ENCODE measurements at places on chromosomes 5 and 9.

DNA sequence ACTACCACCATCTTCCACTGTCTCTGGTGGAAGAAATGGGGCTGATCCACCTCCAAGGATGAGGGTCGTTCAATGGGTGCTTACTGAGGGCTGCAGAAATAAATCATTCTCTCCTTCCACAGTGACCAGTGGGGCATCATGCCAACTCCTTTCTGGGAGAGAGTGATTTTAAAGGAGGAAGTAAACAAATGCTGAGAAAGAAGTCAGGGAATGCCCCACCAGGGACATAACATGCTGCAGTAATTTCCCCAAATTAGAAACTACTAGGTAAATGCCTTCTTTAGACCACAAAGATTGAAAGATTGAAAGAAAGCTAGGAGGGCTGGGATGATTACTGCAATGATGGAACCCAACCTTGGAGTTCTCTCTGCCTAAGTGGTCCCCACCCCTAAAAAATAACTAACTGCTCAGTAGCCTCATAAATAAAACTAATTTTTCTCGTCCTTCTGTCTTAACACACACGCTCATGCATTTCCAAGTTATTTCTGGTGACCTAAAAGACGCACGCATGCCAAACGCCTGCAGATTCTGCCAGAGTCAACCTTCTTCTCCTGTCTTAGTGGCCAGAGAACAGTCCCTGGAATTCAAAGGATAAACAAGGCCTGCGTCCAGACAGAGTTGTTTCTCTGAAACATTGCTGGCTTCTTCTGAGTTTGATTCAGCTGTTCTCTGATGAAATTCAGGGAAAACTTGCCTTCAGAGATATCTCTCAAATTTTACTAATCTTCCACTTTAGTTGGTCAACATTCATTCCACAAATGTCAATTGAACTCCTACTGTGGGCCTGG lies 250.0 kb downstream of the NR3C1 start:
- DNase-seq: no peak

- DNase-seq: no peak
Observed at GRCh38 chr5:33153831-33154230, 286.9 kb upstream of the TARS1 start.

DNA sequence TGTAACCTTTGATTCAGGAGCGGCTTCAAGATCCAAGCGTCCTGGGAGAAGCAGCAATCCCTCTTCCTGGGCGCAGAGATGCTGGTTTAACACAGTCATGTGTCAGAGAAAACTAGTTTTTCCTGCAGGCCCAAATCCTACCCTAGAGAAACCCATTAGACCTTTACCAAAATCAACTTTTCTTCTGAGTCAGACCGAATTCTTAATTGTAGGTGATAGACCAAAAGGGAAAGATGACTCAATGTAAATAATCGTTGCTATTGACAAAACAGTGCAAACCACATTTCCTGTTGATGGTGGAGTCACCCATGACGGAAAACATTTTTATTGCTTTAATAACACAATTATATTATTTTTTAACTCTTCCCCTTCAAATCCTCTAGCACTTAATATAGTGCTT lies 40.1 kb downstream of the SLC1A1 start:
- DNase-seq: no peak

GRCh38 chr5:155021842-155022241 lies 8.3 kb downstream of the KIF4B start:
- DNase-seq: no peak

DNA sequence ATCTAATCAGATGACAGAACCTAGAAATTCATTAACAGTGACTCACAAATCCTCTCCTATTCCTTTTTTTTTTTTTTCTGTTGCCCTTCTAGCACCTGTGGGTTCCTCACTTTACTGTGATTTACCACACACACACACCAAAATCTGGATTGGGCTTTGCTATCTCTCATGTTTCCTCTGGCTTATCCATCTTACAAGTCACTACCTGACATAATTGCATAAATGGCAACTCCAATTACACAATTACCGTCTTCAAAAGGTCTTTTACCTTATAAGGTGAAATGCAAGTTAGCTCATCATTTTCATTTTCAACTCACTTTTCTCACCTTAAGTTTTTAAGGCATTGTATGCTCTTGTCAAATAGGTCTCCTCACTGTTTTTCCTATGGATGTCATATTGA lies 426.3 kb upstream of the MEF2C start:
- DNase-seq: no peak

DNA sequence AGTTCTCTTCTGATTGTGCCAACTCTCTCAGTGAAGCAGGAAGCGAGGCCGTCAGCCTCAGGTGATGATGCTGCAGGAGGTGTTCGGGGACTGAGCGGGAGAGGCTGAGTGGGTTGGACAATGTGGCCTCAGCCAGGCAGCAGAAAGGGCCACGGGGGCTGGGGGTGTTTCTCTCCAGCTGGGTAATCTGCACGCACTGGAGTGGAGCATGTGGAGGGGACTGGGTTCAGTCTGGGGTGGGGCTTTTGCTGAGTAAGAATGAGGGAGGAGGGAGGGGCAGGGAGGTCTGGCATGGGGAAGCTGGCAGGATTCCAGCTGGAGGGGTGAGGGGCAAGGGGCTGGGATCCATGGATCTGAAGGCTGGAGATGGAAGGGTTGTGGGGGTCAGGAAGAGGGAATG lies 60.8 kb upstream of the PHYKPL start:
- DNase-seq: no peak

DNA sequence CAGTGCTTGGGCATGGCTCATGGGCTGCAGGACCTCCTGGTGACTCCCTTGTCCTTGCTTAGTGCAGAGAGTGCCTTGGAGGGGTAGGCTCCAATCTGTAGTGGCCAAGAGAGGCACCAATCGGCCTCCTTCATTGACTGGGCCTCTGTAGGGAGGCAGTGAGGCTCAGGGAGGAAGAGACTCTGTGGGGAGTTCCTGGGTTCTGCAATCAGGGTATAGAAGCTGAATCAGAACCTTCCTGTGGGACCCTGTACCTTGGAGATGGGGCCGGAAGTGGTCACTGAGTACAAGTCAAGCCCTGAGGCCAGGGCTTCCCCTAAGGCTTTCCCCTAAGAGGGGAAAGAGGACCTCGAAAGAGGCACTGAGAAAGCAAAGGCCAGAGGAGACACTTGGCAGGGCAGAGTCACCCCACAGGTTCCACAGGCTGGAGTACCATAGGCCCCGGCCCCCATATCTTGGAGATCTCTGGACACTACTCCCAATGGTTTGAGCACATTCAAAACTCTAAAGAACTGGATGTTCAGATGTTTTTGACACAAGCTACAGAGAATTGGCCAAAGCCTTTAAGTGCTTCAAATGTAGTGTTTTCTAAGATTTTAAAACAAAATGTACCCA lies 190.5 kb downstream of the HSPA4 start:
- DNase-seq: no peak

Measured in stimulated activated CD4-positive, alpha-beta T cell treated with anti-CD3 and anti-CD28 coated beads, Interleukin-1b, Interleukin-23, amount 100 ng/mL, for 1 hour (primary cell).